Suppressor macrophage treated with lipopolysaccharide for 4 hours (primary cell): ENCODE measurements at places on chromosomes 12 and 14.
A peak's percentile ranks its signal among the peaks of the same experiment; 100 is the strongest.

GRCh38 chr12:40444174-40444573 is 219.4 kb downstream of the LRRK2 start:
- DNase-seq = no peak

DNA sequence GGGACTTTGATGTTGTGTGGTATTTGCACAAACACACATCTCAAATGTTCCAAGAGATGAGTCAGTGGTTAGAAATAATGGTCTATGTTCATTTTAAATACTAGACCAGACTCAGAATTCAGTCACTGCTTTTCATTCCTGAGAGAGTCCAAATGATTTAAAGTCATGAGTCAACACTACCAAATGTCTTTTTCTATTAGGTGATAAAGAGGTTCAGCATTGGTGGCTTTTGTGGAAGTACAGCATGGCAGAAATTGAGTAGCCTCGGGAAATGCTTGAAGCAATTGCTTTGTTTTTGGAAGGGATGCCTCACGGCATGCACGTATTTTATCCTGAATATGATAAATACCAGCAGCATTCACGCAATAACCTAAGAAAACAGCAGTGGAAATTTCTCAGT is 115.7 kb downstream of the DIO2 start:
- no peak for DNase-seq

DNA sequence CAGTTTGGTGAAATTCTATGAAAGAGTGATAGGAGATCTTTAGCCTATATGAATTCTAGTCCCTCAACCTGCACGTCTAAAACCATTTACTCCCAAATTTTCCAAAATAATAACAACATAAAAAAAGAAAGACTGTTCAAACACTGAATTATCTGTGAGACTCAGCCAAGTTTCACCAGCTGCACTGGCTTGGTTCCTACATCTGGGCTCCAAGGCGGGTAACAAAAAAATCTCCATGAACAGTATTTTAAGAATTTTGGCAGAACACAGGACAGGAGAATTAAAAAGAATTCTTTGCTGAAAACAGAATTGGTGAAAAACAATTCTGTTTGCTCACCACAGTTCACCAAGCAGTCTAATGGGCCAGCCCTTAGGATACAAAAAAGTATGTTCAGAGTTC is 536.8 kb upstream of the ATP2B1 start:
- DNase-seq = no peak

DNA sequence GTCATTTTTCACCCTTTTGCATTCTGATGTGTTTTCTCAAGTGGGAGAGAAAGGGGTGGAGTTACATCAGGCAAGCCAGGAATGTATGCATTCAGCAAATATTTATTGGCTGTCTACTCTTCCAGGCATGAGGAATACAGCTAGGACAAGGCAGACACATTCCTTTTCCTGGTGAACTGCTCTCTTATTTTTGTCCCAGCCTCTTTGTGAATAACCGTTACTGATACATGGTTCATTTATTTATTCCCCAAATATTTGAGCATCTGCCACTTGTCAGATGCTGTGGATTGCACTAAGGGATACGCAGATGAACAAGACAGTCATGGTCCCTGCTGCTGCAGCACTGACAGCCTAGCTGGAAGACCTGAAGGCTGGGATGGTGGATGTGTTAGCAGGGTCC is 6.1 kb downstream of the PELI2 start:
- DNase-seq = no peak

GRCh38 chr14:102317564-102318248 is 1.8 kb upstream of the ZNF839 start:
- DNase-seq = peak; percentile 33

DNA sequence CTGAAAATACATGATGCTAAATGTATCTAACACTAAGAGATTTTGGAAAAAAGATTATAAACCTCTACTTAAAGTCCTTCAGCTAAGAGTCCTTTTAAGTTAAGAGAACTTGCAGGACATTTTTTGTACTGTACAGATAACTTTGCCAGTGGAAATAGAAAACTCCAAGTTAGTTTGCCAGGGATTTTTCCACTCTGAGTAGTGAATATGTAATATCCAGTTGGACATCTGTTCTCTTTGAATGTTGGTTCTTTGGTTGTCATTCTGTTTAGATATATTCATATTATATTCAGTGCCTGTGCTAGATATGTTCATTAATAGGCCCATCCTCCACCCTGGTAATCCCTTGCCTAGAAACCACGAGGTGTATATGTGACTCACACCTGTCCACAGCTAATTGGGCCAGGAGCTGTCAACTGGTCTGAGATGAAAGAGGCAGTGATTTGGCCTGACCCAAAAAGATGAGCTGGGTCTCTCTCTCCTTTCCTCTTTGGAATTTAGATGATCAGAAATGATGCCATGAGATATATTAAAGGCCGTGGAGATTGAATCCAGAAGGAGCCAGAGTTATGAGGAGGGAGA is 261.0 kb upstream of the LRIG3 start:
- no peak for DNase-seq

GRCh38 chr12:70418101-70418500 is 52.0 kb downstream of the KCNMB4 start:
- no peak for DNase-seq

GRCh38 chr14:31219169-31219568 is 11.6 kb upstream of the HECTD1 start:
- no peak for DNase-seq

DNA sequence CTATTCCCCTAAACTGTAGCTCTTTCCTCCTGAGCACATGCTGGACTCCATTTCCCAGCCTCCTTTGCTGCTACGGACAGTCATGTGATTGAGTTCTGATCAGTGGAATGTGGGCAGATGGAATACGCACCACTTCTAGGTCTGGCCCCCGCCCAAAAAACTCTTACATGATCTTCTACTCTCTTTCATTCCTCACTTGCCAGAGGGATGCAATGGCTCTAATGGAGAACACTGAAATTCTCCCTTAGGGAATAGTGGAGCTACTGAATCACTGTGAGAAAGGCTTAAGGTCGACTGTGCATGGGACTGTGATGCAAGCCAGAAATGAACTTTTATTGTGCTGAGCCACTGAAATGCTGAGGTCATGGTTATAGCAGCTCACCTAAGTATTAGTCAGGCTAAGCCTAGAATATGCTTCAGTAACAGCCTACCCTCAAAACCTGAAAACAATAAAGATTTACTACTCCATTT is 13.0 kb upstream of the TMED2 start:
- DNase-seq = no peak

- DNase-seq = no peak
These were observed 25.9 kb upstream of the WNK1 start for GRCh38 chr12:726281-727140.
